Gastroesophageal sphincter (tissue), 4 donors: ENCODE measurements at places on chromosomes 1 and 21. TPM values are rescaled to one million over a fixed set of nuclear protein-coding genes. Genes with fewer than 3 reads are reported as not detected.

- no peak for ATAC-seq
Measured at GRCh38 chr1:71660411-71660810, 579.6 kb upstream of the ZRANB2 start.

DNA sequence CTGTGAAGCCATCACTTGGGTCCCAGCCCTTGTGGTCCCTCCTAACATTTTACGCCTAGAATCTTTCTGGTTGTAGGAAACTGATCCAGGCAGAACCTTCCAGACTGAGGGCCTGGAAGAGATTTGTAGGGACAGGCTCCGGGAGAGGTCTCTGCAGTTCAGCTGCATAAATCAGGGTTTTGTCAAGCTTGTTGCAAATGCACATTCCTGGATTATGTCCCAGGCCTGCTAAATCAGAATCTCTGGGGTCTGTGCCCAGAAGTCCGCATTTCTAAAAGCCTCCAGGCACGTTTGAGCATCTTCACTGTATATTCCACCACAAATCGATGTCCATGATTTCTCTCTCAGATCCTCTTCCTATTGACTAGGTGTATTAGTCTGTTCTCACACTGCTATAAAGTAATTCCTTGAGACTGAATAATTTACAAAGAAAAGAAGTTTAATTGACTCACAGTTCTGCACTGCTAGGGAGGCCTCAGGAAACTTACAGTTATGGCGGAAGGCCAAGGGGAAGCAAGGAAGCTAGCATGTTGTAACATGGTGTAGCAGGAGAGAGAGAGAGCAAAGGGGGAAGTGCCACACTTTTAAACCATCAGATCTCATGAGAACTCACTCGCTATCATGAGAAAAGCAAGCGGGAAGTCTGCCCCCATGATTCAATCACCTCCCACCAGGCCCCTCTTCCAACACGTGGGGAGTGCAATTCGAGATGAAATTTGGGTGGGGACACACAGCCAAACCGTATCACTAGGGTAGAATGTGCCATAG, 1.2 kb upstream of the FHAD1 start:
- peak; percentile 10 for ATAC-seq

GRCh38 chr1:170594066-170594626, 62.2 kb downstream of the GORAB start:
- no peak for ATAC-seq

GRCh38 chr1:30490554-30491053, 232.8 kb downstream of the MATN1 start:
- ATAC-seq = no peak

DNA sequence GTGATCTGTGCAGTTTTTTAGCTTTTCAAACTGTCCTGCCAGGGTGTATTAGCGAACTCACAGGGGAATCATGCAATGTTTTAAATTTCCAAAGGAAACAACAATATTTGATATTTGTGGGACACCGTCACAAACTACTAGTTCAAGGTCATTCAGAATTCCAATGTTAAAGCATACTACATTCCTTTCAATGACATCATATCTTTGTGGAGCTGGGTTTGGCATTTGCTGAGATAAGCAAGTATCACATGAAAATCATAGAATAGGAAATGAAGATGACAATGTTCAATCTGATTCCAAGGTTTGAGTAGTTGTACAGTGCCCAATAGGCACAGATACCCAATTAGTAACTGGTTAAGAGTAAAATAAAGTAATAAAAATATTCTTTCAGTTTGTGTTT, 35.6 kb downstream of the NUF2 start:
- no peak for ATAC-seq

- no peak for ATAC-seq
Measured at GRCh38 chr1:30038134-30039025, 685.0 kb downstream of the MATN1 start.

DNA sequence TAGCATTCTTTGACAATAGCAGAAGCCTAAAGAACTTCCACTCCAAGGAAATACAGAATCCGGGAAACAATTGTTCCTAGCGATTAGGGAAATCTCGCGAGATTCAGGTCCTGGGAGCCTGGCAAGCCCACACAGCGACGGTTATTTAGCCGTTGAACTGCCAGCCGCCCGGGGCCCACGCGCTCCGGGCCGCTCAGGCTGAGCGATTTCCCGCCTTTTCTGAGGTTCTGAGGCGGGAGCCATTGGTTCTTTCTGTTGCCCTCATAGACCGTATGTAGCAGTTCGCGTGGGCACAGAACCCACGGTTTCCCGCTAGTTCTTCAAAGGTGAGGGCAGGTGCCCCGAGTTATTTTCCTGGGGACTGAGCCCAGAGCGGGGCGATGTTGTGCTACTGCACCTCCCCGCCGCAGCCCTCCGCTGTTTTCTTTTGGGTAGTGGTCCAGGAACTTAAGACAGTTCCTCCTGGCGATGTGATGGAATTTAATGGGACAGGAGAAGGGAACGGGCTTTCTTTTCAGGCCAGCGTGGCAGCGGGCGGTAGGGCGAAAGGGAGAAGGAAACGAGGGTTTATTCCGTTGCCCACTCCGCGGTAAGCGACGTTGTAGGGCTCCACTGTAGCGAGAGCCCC, at the start of gene SYCP1:
SYCP1 (plus strand) TSS at position 171 of the 628 bp plus-strand sequence. CDS start 602 bp downstream, outside the sequence.
- ATAC-seq = no peak

- no peak for ATAC-seq
Measured at GRCh38 chr1:237712586-237713157, 178.1 kb downstream of the ZP4 start.

GRCh38 chr1:18646786-18647410, 16.3 kb downstream of the PAX7 start:
- ATAC-seq = no peak

- no peak for ATAC-seq
Measured at GRCh38 chr1:200634261-200635122, 13.9 kb upstream of the KIF14 start.

GRCh38 chr1:27521861-27522431, 32.0 kb upstream of the WASF2 start:
- no peak for ATAC-seq

GRCh38 chr1:163165119-163165518, 37.6 kb downstream of the RGS5 start:
- ATAC-seq = no peak

DNA sequence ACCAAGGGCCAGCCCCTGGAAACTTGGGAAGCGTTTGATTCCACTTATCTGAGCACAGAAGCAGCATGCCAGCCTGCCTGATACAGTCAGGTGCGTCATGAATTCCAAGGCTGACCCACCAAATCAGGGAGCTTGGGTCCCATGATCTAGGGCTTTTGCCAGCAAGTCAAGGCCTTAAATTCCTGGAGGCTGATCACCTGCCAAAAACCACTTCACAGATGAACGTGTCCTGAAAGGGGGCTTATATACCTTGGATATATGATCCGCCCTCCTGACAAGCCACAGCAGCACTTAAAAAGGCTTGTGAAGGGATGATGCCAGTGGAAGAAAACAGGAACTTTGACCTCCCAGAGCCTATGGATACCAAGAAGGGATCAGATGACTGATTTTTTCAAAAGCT, 24.0 kb upstream of the CLIC6 start:
- no peak for ATAC-seq

- ATAC-seq = no peak
Measured at GRCh38 chr1:18885311-18886002, 16.9 kb downstream of the ALDH4A1 start.

GRCh38 chr1:180498594-180498993, 3.8 kb downstream of the ACBD6 start:
- no peak for ATAC-seq

- no peak for ATAC-seq
Measured at GRCh38 chr1:240464099-240464498, 147.9 kb downstream of the GREM2 start.

- peak; percentile 25 for ATAC-seq
Measured at GRCh38 chr1:31239653-31240241, at the start of gene NKAIN1. Gene NKAIN1, minus strand, starts transcription at chr1:31239887. Its CDS starts 340 bp downstream, at chr1:31239547.

DNA sequence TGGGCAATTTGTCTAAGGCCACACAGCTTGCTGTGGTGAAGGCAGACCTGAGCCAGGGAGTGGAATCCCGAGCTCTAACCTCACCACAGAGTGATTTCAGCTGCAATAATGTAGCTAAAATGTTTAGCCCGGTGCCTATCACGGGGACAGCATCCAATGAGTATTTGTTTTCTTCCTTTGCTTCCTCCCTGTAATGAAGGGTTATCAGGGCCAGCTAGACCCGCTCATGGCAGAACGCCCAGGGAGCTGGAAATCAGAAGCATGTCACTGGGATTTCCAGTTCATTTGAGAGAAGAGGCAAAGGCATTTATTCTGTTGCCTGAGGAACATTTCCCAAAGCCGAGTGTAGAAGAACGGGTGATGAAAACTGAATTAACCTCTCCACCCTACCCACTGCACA, 183.1 kb downstream of the ZSCAN20 start:
- ATAC-seq = no peak

DNA sequence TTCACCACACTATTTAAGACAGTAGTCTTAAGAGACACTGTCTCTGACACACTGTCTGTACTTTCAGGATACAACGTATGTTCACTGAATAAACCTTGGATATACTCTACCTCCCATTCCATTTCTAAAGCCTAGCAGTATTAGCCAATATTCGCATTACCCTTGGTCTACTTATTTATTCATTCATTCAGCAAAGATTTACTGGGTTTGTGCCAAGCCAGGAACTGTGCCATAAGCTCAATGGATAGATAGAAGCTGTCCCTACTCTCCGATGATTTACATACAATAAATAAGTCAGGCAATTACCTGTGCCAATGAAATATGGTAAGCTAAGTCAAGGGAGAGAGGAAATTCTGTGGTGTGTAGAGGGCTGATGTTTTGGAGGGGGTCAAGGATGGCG, 195.2 kb upstream of the RAB4A start:
- no peak for ATAC-seq

DNA sequence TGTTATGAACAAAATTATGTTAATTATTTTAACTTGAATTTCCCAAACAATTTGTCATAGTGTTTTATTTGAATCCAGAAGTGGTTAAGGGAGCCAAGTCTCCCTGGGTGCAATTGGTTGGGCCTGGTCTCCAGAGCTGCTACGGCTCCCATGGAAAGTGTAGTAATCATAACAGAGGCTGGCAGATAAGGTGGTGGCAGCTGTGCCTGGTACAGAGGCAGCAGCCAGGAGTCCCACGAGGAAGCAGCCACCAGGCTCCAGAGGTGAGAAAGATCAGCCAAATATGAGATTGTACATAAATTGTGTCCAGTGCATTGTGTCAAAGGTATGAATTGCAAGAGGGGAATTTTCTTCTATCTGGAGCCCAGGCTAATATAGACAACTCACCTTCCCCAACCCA, 368.9 kb upstream of the PTBP2 start:
- ATAC-seq = no peak

DNA sequence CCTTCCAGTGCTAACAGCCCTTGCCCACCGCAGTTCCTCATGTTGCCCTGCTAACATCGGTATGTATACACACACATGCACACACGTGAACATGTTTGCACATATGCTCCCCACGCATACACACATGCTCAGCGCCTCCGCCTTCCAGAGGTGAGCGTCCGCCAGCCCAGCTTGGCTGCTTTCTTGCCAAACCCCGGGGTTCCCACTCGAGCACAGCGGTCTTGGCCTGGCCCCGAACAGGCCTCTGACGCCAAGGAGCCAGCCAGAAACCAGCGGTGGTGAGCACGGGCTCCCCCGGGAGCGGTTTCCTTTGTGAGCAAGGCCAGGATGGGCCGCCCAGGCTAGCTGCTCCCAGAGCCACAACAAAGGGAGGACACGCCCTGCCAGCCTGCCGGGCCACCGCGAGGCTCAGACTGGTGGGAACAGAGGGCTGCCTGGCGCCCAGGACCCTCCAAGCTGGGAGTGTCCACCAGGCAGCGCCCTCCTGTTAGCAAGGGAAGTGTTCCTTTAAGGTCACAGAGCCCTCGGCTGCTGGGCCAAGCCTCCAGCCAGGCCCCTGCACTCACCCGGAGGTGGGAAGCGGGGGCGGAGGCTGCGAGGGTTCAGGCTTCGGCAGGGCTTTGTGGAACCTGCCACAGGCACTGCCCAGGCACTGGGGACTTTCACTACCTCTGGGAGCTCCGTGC, 65.4 kb downstream of the ALPL start:
- peak; percentile 77 for ATAC-seq

DNA sequence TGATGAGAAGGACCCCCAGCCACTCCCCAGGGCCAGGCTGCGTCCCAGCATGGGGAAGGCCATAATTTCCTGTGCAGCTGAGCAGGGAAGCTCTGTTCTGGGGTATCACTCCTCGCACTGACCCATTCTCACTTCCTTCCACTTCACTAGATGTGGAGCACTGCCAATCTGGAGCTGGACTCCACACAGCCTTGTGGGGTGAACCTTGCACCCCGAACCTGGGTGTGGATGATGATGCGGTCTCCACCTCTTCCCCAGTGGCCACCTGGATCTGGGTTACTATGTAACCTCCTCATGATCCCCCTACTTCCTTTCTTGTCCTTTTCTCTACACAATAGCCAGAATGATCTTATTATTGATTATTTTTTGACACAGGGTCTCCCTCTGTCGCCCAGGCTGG, 36.7 kb downstream of the CTNNBIP1 start:
- no peak for ATAC-seq

DNA sequence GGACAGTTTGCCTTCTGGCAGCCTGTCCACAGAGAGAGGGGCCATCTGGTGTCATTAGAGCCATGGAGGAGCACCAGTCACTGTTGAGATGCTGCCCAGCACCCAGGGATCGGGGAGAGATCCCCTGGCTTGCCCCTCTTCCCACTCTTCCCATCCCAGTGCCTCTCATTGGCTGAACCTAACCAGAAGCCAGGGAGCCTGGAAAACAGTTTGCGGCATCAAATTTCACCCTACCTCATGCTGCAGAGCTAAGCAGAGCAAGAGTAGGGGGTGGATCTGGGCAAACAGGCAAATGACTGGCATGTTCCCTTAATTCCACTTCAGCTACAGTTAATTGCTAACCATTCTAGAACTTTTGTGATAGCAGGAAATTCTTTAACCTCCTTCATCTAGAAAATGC, 19.1 kb downstream of the TRAF5 start:
- ATAC-seq = no peak

DNA sequence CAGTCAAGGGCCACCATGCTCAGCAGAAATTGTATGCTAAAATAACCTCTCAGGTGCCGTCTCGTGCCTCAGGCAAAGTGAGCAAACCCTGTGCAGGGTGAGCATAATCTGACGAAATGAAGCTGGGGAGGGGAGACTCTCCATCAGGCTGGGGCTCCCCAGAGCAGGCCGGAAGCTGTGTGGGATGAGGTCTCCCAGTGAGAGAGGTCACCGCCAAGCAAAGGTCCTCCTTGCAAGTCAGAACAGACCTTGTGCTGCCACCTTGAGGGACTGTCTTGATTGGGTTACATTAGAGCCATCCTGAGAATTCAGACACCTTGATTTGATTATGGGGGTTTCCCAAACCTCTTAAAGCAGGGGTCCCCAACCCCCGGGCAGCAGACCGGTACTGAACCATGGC, 64.2 kb downstream of the ZNF684 start:
- no peak for ATAC-seq

- no peak for ATAC-seq
Measured at GRCh38 chr1:97630948-97631347, 289.9 kb downstream of the DPYD start.

The ABCB10 gene
- total RNA-seq = 18.0 TPM

The LCE1E gene
- total RNA-seq = 0.39 TPM

The LHX8 gene
- total RNA-seq = not detected

The MCOLN2 gene
- 0.93 TPM for total RNA-seq

The ABCA4 gene
- not detected for total RNA-seq

The BEND5 gene
- total RNA-seq = 2.6 TPM

The SLC30A10 gene
- not detected for total RNA-seq

The GUCA2A gene
- not detected for total RNA-seq

The CAPN9 gene
- total RNA-seq = not detected
